LoVo (cell line): ENCODE measurements at places on chromosomes 7 and 10.

GRCh38 chr7:108838198-108838597 is 268.5 kb downstream of the DNAJB9 start:
- no peak for DNase-seq

- no peak for DNase-seq
Measured at GRCh38 chr7:128705891-128706333, 33.2 kb upstream of the CALU start.

- DNase-seq, result no peak
Measured at GRCh38 chr7:105779856-105780780, 96.3 kb downstream of the ATXN7L1 start.

DNA sequence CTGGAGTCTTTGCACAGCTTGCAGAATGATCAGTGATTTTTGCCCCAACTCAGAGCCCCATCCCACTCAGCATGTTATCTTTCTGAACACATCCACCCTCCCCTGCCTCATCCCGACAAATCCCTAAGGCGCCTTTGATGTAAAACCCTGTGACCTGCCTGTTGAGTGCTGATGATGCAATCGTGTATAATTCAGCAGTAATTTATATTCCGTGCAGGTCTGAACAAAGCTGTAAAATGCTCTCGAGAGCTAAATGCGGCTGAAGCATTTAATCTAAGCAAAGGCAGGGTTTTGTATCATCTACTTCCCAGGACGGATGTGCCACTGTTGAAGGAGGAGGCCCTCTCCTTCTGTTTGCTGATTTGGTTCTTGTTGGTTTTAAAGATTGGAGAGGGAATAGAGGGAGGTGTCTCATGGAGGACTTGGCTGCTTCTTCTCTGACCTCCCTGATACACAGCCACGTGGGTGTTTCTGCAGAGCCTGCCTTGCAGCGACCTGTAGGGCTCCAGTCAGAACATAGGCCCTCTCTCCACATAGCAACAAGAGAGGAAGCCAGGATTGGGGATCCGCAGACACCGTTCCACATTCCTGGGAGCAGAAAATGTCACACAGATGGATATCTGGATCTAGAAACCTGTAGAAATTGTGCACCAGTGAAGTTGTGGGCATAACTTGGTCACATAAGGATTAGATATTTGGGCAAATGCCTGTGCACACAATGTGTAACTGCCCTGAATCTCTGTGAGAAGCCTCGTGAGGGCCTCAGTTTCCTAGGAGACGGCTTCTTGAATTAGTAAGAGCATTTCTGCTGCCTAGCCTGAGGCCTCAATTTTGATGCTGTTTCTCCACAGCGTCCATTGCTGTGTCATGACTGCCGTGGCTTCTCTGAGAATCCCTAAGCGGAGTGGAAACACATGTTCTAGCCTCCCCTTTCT is 90.2 kb upstream of the AGK start:
- no peak for DNase-seq

GRCh38 chr10:84540022-84540616 is 211.7 kb downstream of the CCSER2 start:
- peak; percentile 37 for DNase-seq

GRCh38 chr10:24341897-24342296 is 133.0 kb downstream of the KIAA1217 start:
- DNase-seq, result no peak

DNA sequence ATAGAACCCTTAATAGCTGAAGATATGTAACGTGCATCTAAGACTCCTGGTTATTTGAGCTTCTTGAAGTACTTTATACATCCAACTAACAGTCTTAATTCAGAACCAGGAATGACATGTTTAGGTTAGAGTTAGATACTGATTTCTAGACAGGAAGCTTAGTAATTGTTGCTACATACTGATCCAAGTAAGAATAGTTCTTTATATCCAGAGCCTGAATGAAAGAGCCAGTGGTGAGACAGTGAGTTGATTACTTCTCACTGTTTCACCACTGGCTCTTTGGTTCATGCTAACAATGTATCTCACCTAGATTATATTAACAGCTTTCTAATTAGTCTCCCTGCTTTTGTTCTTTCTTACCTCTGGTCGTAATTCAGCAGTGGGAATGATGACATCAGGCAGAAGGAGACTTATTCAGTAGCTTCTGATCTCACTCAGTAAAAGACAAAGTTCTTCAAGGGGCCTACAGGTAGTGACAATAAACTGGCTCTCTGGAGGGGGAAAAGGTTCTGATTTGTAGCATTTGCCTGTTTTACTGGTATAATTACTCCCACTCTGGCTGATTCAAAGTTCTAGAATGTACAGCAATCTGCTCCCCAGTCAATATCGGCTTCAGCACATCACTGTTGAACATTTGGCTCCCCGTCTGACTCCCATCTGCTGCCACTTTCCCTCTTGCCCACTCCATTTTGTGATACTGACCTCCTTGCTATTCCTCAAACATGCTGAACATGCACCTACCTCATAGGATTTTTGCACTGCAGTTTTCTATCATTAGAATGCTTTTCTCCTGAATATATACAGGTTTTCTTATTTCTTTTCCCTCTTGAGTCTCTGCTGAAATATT is 29.1 kb downstream of the MCU start:
- DNase-seq, result no peak

DNA sequence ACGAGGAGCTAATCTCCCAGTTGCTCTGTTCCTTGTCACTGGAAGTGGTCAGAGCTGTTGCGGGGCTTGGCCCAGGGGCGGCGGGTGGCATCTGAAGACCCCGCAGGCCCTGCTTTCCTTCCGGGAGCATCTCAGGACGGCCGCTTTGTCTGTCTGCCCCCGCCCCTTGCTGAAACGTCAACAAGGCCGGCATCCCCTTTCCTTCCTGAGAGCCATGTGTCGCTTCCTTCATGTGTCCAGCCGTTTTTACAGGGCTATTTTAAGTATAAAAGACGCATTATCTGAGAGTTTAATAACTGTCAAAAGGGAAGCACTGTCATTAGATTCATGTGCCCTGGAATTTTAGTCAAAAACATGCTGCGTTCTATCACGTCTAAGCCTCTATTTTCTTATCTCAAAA is 110.4 kb downstream of the CUX1 start:
- no peak for DNase-seq

- DNase-seq, result peak; percentile 47
Measured at GRCh38 chr7:155998766-155999630, 186.7 kb upstream of the SHH start.

GRCh38 chr10:14220026-14220425 is 110.7 kb downstream of the FRMD4A start:
- DNase-seq, result no peak

GRCh38 chr7:29610086-29610485 is 46.5 kb downstream of the PRR15 start:
- no peak for DNase-seq

DNA sequence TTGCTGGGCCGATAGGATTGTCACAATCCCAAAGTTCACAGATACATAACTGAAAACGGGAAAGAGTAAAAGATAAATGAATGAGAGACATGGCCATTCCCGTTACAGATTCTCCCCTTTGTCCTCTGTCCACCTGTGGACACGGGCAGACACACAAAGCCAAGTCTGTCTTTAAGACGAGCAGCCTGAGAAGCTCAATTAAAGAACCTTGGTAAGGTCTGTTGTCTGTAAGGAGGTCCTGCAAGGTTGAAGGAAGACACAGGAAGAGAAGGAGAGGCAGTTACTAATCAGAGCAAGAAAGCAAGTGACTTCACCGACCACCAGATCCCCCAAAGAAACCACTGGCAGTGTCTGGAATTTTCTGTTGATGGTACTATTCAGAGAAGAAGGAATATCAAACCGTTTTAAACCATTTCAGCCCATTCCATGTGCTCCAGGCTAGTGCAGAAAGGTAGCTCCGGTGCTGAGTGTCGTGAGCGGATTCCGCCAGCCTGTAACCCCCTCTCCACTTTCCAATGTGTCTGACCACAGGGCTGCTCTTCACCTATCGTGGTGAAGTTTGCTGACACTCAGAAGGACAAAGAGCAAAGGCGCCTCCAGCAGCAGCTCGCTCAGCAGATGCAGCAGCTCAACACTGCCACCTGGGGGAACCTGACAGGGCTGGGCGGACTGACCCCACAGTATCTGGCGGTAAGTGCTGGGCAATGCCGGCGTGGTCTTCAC is 252.6 kb downstream of the CELF2 start:
- DNase-seq, result no peak

- peak; percentile 71 for DNase-seq
Measured at GRCh38 chr7:100867040-100867775, at the start of gene TRIP6. TRIP6 (plus strand) TSS chr7:100867387; CDS start chr7:100867498, 111 bp downstream.

- no peak for DNase-seq
Measured at GRCh38 chr10:49187950-49188761, at the start of gene TMEM273. TMEM273 (minus strand) TSS chr10:49188391; CDS start chr10:49188336, 55 bp downstream.

DNA sequence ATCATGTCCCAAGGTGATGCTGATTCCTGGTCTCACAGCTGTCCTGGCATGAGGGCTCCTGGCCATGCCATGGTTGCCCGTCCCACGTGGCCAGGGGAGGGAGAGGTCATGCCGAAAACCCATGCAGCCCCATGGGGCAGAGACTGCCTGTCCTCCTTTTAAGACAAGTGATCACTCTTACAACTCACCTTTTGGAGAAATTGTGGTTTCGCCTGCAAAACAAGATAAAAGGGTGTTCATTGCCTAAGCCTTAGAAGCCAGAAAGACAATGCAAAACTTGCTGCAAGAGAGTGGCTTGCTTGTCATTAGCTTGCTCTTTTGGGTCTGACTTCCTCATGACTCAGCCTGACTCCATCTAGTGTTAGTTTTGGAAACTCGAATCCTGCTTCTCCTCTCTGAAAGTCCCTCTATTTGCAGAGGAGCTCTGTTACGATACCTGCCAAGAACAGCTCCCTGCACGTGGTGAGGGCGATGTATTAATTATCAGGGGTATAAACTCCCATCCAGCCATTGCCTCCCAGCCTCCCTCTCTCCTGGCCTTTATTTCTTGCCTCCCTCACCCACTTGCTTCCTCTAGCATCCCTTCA is 26.7 kb downstream of the TMEM273 start:
- no peak for DNase-seq

DNA sequence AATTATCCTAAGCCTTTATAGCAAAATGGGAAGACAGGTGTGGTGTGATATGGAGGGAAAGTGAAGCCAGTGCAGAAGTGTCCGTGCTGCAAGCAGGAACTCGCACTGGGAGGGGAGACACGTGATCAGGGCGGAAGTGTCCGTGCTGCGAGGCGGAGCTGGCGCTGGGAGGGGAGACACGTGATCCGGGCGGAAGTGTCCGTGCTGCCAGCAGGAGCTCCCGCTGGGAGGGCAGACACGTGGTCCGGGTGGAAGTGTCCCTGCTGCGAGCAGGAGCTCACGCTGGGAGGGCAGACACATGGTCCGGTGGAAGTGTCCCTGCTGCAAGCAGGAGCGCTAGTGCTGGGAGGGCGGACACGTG is 40.5 kb upstream of the PRKAR1B start:
- DNase-seq, result no peak

GRCh38 chr7:129498021-129498420 is 4.3 kb upstream of the SMKR1 start:
- DNase-seq, result no peak

DNA sequence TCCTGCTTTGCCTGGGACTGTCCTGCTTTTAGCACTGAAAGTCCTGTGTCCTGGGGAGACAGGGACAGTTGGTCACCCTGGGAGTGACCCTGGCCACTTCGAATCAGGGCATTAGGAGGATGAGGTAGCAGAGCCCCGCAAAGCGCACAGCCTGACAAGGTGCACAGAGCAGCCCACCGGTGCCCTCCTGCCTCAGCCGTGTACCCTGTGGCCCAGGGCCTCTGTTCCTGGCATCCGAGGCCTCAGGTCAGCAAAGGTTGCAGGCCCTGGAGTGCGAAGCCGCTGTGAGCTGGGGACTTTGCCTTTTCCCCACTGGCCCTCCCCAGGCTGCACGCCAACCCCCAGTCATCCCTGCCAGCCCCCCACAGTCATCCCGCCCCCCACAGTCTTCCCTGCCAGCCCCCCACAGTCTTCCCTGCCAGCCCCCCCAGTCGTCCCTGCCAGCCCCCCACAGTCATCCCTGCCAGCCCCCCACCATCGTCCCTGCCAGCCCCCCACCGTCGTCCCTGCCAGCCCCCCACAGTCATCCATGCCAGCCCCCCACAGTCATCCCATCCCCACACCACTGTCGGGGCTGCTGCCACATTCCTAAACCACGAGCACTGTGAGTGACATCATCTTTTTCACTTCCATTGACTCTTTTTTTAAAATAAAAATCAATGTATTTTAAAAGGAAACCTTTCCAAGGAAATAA is 91.8 kb downstream of the RGS10 start:
- DNase-seq, result no peak

- DNase-seq, result no peak
Measured at GRCh38 chr7:16189026-16189715, 232.2 kb downstream of the CRPPA start.

DNA sequence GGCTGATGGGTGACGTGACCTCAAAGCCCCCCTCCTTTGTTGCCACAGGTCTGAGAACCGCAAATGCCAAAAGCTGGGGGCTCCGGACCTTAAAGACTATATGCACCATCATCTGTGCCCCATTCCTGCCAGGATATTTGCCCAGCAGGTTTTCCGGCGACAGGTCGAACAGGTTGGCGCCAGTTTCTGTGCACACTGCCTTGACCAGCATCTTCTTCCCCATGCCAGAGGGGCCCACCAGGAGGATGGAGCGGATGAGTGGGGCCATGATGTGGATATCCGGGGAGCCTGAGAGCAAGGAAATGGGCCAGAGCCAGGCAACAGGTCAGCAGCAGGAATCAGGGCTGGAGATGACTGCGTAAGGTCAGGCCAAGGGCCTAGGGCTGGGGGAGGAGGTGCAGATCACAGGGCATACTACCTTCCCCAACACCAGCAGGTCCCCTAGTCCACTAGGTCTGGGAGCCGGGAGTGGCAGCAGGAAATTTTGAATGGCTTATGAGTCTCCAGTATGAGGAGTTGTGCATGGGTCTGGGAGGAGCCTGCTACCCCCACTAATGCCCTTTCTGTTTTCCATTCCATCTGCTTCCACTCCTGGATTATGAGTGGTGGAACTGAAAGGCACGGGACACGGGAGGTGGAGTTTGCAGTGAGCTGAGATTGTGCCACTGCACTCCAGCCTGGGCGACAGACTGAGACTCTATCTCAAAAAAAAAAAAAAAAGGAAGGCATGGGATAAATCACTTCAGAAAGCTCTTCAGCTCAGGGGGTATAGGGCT is 6.3 kb upstream of the ASB10 start:
- no peak for DNase-seq

DNA sequence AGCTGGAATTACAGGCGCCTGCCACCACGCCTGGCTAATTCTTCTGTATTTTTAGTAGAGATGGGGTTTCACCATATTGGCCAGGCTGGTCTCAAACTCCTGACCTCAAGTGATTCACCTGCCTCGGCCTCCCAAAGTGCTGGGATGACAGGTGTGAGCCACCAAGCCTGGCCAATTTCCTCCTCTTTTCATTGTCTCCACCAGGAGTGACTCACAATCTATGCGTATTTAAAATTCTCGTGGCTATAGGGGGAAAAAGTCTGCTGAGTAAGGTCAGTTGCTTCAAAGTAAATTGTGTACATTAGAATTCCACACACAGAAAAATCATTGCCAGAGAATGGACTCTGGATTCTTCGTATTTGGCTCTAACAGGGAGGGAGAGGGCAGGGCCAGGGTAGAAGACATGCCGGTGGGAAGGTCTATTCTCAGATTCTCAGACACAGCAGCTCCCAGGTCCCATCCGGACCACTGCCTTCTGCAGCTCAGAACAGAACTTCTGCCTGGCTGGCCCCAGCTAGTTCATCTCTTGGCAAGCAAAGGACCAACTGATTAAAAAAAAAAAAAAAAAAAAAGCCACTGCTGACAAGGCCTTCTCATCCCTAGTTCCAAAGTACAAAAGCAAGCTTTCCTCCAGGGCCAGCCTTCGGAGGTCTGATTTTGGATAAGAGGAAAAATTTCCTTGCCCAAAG is 22.2 kb downstream of the PSPH start:
- no peak for DNase-seq

GRCh38 chr7:43559171-43559945 is 23.6 kb upstream of the STK17A start:
- DNase-seq, result no peak
